Ecto neural progenitor cell (in vitro differentiated cells): ENCODE measurements at places on chromosomes 1 and 21.
A peak's percentile ranks its signal among the peaks of the same experiment; 100 is the strongest.

DNA sequence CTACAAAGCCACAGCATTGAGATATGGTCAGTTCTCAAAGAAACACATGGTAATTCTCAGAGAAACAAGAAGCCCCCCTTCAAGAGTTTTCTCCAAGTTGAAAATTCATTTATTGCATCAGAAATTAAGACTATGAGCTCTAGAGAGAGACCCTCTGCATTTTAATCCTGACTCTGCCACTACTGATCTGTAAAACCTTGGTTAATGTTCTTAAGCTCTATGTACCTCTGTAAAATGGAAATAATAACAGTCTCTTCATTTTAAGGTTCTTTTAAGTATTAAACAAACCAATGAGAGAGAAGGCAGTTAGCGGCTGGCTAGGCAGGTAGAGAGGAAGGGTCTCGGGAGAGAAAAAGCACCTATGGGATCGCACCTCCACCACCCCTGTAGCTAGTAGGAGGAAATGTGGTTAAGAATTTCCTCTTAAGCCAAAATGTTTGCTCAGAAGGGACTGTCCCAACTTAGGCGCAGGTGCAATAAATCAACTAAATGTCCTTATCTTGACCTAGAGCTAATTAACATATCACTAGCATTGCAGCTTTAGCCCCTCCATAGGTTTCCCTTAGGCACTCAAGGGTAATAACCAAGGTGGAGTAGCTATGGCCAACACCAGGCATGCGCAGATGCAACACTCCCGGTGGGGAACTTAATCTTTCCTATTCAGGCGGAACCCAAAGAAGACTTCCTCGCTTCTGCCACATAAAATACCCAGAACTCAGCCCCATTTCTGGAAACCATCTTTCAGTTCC lies 1685.4 kb downstream of the MRPL39 start:
- DNase-seq: no peak

GRCh38 chr1:9465640-9466039 lies 73.6 kb upstream of the SLC25A33 start:
- DNase-seq: no peak

DNA sequence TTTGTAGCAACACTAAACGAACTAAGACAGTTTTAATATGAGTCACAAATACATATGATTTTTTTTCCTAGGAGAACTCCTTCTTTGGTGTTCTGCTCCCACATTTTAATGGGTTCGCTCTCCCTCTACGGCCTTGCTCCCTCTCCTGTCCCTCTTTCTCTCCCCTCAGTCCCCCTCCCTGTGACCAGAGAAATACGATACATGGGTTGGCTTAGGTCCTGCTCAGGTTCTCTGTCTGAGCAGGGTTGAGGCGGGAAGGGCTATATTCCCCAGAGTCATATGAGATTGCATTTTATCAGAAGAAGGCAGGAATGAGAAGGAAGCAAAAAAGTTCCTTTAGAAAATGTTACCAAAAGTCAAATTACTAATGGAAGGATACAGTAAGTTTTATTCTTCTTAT lies 44.6 kb downstream of the UBE2U start:
- no peak for DNase-seq

GRCh38 chr1:68107771-68108170 lies 57.3 kb upstream of the DIRAS3 start:
- DNase-seq: no peak

DNA sequence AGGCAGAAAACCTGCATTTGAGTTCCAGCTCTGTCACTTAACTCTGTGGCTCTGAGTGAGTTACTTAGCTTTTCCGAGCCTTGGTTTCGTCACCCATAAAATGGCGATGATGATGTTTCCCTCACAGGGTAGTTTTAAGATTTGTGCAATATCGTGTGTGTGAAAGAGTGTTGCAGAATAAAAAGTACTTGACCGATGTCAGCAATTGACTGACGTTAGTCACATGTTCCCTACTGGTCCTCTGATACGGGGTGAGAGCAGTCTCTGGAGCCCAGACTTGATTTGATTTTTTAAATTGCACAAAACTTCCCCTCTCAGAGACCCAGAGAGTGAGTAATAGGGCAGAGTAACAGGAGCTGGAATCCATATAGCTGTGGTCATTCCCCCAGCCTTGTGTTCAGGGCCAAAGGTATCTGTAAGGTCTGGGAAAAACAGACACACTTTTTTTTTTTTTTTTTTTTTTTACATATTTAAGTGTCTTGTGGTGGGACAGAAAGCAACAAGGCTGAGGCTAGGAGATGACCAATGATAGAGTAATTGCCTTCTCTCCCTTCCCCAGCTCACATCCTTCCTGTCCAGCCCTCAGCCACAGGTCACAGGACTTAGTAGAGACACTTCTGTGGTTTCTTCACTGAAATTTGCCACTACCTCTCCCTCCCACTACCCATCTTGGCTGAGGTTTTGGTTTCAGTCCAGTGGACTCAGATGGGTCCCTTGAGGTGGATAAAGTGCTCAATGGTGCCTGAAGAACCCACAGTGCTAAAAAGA lies 2.0 kb downstream of the FCER1G start:
- DNase-seq: no peak

- DNase-seq: no peak
Measured at GRCh38 chr1:182651339-182651724, 33.1 kb downstream of the RGS8 start.

DNA sequence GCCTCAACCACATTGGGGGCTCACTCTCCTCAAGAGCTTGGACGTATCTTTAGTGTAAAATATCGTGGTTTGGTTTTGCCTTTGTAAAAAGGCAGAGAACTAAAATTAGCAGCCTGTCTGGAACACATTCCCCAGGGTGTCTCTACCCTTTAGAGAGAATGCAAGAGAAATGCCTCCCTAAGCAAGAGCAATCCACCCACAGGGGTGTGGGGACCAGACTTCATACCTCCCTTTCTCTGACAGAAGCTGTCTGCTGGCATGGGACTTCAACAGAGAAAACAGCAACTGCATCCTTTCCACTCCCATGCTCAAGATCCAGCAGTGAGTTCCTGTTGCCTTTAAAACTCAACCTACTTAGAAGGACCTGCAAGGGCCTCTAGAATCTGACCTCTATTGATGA lies 27.9 kb upstream of the TNR start:
- no peak for DNase-seq

- DNase-seq: no peak
Measured at GRCh38 chr1:155016231-155016831, 13.7 kb downstream of the ZBTB7B start.

GRCh38 chr1:43936431-43937151 lies 3.0 kb downstream of the ARTN start:
- peak; percentile 73 for DNase-seq

GRCh38 chr1:32321712-32322291 lies 14.2 kb downstream of the MARCKSL1 start:
- DNase-seq: no peak

DNA sequence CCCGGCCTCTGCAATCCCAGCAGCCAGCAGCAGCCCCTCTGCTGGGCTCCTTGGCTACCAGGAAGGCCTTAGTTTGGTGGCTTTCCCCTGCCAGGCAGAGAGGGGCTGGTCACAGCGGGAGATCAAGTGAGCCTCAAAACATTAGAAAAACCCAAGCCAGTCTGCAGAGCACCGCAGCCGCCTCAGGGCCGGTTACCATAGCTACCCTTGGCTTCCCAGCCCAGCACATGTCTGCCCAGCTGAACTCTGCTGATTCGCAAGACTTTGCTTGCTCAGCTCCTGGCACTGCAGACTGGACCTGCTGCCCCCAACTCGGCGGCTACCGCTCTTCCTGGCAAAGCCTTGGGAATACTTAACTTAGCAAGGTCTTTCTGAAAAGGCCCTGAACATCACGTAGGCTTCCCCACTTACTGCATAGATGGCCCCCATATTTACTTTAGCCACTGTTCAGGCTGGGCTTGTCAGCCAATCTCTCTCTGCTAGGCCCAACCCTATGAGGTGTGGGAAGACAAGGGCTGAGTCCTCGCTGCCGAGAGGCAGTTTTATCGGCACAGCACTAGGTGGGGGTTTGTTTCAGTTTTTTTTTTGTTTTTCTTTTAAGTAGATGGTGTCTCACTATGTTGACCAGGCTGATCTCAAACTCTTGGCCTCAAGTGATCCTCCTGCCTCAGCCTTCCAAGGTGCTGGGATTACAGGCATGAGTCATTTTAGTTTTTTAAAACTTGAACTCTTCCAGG lies 28.6 kb upstream of the PLEKHG5 start:
- DNase-seq: peak; percentile 88

- DNase-seq: no peak
Measured at GRCh38 chr1:115266729-115267421, 71.2 kb downstream of the NGF start.

GRCh38 chr1:158095737-158096335 lies 84.9 kb upstream of the CD1D start:
- DNase-seq: no peak

DNA sequence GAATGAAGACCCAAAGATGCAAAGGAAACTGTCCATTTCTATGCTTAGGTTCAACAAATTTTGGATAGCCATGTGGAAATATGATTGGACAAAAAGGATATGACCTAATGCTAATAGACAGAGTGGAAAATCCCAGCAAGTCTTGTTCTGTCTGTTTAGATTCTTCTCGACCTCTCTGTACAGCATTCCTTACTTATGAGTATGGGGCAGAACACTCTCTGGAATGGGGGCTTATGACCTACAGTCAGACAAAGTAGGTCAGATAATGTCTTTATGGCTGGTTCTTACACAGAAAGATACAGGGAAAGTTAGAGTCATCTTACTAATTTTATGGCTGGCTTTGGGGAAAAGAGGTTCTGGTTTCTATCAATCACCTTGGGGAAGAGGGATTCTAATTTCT lies 2.8 kb downstream of the GCSAML start:
- DNase-seq: no peak

- DNase-seq: no peak
Measured at GRCh38 chr1:3333903-3334302, 120.6 kb upstream of the ARHGEF16 start.

- peak; percentile 65 for DNase-seq
Measured at GRCh38 chr1:109620401-109620791, 759 bp downstream of the AMPD2 start.

GRCh38 chr1:88935522-88936222 lies 44.3 kb upstream of the GTF2B start:
- DNase-seq: no peak

DNA sequence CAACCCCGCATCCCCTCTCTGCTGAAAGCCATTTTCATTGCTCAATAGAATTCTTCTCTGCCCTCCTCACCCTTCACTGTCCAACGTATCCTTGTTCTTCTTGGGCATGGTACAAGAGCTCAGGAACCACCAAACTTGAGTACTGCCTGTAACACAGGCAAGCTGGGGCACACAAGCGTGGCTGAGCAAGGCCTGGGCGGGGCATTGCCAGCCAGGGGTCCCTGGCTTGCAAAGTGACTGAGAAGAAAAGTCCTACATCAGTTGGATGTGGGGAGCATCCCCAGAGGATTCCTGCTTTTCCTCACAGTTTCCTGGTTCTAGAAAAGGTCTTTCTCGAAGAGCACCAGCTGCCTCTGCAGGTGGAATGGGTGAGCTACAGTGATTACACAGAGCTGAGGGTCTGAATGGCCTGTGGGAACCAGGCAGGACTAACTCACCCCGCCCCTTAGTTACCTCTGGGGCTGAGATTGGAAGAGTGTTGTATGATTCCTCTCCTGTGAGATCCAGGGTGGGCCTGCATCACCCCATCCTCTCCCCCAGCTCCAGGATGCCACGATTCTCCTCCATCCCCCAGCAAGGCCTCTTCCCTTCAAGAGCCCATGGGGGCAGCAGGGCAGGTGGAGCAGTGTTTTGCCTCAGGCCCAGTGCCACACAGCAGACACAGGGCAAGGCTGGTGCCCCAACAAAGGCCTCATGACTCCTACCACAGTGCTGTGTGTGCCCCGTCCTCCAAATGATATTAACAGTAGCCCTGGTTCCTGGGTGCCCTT lies 121.9 kb downstream of the MATN1 start:
- no peak for DNase-seq
